ENCODE measurements at places on chromosomes 12 and 14. TPM values are rescaled to one million over a fixed set of nuclear protein-coding genes. Genes with fewer than 3 reads are reported as not detected.

Gene OVCH1
- total RNA-seq: not detected

Gene NTF3
- not detected for total RNA-seq

Gene DNAI7
- total RNA-seq: 0.33 TPM

Gene WNT1
- not detected for total RNA-seq

Gene DPY19L2
- total RNA-seq: 2.6 TPM

Gene TSPAN8
- total RNA-seq: 0.67 TPM

Gene KIF26A
- total RNA-seq: 2.8 TPM

Gene CYP27B1
- total RNA-seq: 2.8 TPM

Measured in A549 treated with RU486 at 1 μM for 4 hours (cell line).